ENCODE measurements at places on chromosomes 3 and 15.

- DNase-seq, result no peak
Measured at GRCh38 chr3:39329493-39329892, at the start of gene CCR8. TSS of gene CCR8 (plus strand) at chr3:39329709. CDS start at chr3:39332332, 2,623 bp downstream.

GRCh38 chr3:185983495-185984141 lies 45.8 kb upstream of the TRA2B start:
- DNase-seq, result peak; percentile 27

GRCh38 chr15:81363276-81363675 lies 10.7 kb downstream of the TMC3 start:
- DNase-seq, result no peak

GRCh38 chr15:59557581-59557980 lies 54.0 kb upstream of the GCNT3 start:
- DNase-seq, result no peak

DNA sequence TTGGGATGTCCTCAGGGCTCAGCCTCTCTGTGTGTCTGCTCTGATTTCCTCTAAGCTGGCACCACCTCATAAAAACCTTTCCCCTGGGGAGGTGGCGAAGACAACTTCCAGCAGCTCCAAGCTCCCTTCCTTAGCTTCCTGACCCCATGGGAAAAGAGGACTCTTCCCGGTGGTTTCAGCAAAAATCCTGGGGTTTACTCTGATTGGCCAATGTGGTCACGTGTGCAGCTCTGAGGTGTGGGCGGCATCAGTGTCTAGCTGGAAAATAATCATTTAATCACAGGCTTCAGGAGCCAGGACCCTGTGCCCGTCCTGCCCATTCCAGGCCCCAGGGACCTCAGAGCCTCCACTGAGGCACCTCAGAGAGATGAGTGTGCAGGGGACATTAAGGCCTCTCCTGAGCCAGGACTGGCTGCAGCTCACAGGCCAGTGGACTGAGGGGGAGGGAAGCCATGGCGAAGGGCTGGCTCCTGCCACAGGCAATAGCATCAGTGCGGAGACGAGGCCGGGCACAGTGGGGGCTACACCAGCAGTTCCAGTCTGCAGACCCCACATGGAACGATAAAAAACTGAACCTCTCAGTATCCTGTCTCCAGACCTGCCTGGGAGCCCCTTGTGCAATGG lies 104.1 kb downstream of the TPRA1 start:
- DNase-seq, result no peak

GRCh38 chr15:53880357-53880756 lies 97.9 kb upstream of the UNC13C start:
- no peak for DNase-seq

- DNase-seq, result no peak
Measured at GRCh38 chr3:128556907-128557306, 63.9 kb upstream of the GATA2 start.

DNA sequence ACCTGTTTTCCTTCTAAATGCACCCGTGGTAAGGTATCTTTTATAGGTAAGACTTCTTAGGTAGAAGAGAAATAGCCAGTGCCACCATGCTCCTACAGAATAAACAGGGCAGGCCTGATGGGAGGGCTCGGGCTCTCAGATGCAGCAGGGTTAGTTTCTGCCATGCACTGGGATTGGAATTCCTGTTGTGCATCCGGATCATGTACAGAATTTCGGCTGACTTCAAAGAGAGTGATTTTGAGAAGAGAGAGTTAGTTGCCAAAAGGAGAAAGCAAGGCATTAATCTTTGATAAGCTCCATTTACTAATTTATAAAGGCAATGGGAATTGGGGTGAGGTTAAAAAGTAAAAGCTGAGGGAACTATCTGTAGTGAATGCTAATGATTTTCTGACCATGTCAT lies 211.2 kb downstream of the WDR72 start:
- DNase-seq, result no peak

GRCh38 chr3:172465281-172465680 lies 17.0 kb upstream of the GHSR start:
- DNase-seq, result no peak

DNA sequence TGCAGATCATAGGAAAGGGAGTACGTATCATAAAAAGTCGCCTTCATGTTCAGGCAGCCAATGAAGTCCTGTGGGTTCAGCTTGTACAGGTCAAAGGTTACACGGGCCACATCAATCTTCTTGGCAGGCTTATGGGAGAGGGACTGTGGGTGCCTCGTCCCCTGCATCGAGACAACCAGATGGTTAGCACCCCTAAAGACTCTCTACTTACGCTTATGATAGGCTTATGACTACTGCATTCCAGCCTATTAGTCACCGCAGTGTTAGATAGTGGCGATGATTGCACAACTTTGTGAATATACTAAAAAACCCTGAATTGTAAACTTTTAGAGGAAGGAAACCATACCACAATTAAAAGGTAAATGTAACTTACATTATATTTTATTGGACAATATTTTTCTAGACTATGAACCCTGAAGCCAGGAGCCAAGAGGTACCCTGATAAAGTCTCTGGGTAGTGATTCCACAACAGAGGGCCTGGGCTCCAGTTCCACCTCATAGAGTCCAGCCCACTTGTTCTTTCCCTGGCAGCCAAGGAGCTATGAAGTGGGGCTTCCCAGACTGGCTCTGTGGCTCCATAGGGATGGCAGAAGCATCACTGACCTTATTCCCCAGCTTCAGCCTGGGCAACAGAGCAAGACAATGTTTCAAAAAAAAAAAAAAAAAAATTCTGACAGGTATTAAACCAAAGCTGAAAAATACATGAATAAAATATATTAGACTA lies 2.5 kb upstream of the FANCD2 start:
- DNase-seq, result no peak

DNA sequence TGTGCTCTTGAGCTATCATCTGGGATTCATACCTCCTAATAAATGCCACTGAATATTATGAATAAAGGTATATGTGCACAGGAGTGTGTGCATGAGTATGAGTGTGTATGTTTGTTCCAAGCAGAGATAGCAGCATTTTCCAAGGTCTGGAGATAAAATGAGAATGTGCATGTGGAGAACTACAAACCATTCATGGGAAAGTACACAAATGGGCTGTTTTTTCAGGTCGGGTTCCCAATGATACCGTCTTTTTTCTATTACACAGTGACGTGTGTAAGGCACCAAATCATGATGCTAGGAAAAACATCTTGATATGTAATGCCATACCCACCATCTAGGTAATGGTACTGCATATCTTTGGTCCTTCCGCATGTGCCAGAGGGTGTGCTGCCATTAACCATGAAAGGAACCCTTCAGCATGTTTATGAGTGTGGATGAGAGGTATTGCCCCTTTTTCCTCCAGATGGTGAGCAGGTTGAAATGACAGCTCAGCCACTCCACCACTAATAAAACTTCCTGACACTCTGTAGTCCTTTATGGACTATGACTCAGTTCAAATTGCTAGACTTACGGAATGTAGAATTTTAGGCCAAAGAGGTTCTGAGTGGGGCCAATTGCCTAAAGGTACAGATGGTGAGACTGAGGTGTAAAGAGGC lies 36.4 kb upstream of the COPB2 start:
- DNase-seq, result no peak

GRCh38 chr3:150149651-150150051 lies 179.0 kb upstream of the PFN2 start:
- DNase-seq, result no peak

GRCh38 chr3:168545591-168545990 lies 449.9 kb upstream of the GOLIM4 start:
- no peak for DNase-seq

- no peak for DNase-seq
Measured at GRCh38 chr3:143751643-143752178, 96.6 kb downstream of the SLC9A9 start.

GRCh38 chr3:153180860-153181372 lies 18.9 kb downstream of the RAP2B start:
- no peak for DNase-seq

DNA sequence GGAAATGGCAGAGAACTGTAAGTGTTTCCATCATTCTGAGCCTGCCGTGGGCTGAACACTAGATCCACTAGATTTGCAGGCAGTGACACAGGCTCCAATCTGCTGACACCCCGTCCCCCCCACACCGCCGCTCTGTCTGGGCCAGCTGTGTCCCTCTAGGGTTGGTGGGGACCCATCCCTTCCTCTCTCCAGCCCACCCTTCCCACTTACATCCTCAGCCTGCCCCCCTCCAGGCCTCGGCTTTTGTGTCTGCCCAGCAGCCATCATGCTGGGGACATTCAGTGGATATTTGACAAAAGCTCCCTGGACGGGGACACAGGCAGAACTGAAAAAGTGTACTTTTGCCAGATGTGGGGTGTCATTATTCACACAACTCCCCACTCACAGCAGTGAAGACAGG lies 10.7 kb upstream of the LRRK1 start:
- DNase-seq, result no peak

GRCh38 chr3:111547631-111548030 lies 5.6 kb downstream of the CD96 start:
- no peak for DNase-seq

- DNase-seq, result no peak
Measured at GRCh38 chr3:15495461-15496340, 25.8 kb downstream of the COLQ start.

DNA sequence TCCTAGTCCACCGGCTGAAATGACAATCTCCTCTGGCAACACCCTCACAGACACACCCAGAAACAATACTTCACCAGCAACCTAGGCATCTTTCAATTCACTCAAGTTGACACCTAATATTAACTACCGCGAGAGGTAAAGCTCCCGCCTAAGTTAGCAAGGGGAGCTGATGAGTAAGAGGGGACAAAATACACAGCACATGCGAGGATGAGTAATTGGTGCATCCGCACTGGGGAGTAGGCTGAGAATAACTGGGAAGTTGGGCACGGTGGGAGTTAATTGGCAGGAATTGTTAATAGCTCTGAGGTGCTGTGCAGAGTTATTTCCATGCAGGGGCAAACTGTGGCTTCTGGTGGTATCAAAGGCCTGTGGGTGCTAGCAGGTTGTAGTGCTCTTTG lies 14.5 kb upstream of the PLD1 start:
- DNase-seq, result no peak

- DNase-seq, result no peak
Measured at GRCh38 chr15:58243070-58243469, 104.9 kb downstream of the AQP9 start.

DNA sequence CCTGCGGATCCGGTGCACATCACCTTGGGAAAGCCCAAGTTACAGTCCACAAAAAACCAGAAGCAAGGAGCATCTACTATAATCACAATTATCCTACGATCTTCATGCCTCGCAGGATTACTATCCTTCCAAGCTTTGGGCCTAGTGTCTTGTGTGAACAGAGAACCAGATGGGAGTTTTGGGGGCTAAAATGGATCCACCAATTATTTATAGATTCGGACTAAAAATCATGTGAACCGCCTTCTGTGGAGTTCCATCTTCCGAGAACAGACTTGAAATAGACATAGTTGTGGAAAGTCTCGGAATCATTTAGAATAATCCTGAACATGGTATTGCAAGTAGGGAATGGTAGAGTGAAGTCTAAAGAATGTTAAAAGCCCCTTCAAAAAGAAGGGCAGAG lies 70.1 kb downstream of the EIF4E3 start:
- no peak for DNase-seq

GRCh38 chr3:79531566-79532295 lies 236.1 kb downstream of the ROBO1 start:
- DNase-seq, result no peak

DNA sequence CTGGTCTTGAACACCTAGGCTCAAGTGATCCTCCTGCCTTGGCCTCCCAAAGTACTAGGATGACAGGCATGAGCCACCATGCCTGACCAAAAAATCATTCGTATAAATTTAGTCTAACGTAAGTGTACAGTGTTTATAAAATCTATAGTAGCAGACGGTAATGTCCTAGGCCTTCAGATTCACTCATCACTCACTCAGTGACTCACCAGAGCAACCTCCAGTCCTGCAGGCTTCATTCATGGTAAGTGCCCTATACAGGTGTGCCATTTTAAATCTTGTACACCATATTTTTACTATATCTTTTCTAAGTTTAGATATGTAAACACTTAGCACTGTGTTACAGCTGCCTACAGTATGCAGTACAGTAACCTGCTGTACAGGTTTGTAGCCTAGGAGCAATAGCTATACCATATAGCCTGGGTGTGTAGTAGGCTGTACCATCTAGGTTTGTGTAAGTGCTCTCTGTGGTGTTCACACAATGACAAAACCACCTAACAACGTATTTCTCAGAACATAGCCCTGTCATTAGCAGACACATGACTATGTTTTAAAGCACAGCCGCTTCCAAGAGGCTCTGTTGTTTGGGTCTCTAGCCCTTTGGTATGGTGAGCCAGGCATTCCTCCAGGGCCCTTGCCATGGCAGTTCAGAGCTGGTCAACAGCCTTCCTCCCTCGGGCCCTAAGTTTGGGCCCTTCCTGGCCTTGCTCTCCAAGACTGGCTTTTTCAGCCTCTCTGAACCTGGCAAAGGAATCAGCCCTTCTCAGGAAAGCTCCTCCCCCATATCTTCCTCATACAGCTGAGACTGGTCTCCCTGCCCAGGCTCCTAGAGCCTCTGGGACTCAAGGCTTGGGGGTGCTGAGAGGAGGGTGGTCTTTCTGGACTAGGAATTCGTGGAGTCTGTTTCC lies 1.9 kb upstream of the CCDC9B start:
- DNase-seq, result no peak

DNA sequence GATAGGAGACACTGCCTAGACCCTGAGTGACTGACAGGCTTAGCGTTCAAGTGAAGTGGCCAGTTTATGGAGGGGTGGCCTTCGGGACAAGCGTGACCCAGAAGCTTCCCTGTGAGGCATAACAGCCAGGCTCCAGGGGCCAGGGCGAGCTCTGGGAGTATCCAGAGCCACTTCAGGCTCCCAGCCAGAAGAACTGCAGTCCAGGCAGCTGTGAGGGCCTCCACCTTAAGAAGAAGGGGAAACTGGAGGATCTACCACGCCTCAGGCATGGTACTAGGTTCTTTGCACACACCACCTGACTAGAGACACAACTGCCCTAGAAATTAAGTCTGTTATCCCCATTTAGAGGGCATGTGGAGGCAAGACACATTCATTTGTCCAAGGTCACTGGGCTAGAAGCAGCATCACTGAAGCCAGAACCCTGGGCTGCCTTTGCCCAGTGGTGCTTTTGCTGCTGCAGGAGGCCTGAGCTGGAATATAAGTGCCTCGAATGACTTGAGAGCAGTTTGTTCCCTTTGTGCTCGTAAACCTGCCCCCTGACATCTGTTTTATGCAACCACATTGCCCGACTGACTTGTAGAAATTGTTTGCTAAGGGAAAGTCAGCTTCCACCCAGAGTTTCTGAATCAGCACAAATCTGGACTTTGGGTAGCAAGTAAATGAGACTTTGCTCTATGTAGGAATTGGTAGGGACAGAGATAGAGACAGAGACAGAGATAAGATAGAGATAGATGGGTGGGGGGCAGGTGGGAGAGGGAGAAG lies 23.3 kb downstream of the RASGRF1 start:
- DNase-seq, result no peak
